Brain microvascular endothelial cell (primary cell): ENCODE measurements at places on chromosomes 13 and 19.

- DNase-seq = peak; percentile 92
Observed at GRCh38 chr19:49593233-49594113, 2.5 kb downstream of the PRR12 start.

- DNase-seq = no peak
Observed at GRCh38 chr19:12996406-12997094, 1.3 kb downstream of the NFIX start.

- no peak for DNase-seq
Observed at GRCh38 chr19:3494559-3494958, 5.9 kb downstream of the DOHH start.

DNA sequence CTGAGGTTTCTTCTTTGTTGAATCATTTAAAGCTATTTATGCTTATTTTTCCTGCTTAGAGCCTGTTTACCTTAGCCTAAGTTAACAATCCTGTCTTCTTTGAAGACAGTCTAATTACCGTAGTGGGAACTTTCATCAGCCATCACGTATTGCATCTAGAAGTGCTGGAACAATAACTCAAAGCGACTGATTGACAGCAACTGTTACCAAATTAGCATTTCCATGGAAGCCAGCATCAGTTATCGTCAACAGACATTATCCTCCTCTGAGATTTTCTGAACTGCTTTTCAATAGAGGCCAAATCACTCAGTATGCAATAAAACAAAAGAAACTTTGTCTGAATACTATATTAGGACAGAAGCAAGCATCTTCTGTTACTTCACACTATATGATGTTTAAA is 433.3 kb upstream of the SLITRK1 start:
- DNase-seq = no peak

GRCh38 chr19:52336791-52337381 is 843 bp downstream of the ZNF610 start:
- no peak for DNase-seq

GRCh38 chr13:33205224-33205623 is 80.3 kb downstream of the STARD13 start:
- DNase-seq = no peak

DNA sequence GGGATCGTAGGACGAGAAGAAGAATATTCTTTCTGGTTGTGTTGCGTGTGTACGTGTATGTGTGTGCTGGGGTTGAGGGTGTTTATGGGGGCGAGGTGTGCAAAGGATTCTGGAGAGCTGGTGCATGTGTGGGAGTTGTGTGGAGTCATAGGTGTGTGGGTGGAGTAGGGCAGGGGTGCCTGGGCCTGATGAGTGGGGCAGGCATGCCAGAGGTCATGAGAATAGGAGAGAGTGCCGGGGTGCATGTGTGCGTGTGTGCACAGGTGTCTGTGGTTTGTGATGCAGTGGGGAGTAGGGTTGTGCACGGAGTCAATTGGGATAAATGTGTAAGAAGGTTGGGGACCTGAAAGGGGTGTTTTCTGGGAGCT is 649 bp downstream of the TMEM91 start:
- DNase-seq = no peak

GRCh38 chr13:44013758-44014291 is 134.1 kb downstream of the LACC1 start:
- DNase-seq = peak; percentile 43

GRCh38 chr19:48718711-48719231 is 754 bp downstream of the MAMSTR start:
- DNase-seq = no peak

- DNase-seq = no peak
Observed at GRCh38 chr19:8220481-8220880, 11.3 kb downstream of the CERS4 start.

DNA sequence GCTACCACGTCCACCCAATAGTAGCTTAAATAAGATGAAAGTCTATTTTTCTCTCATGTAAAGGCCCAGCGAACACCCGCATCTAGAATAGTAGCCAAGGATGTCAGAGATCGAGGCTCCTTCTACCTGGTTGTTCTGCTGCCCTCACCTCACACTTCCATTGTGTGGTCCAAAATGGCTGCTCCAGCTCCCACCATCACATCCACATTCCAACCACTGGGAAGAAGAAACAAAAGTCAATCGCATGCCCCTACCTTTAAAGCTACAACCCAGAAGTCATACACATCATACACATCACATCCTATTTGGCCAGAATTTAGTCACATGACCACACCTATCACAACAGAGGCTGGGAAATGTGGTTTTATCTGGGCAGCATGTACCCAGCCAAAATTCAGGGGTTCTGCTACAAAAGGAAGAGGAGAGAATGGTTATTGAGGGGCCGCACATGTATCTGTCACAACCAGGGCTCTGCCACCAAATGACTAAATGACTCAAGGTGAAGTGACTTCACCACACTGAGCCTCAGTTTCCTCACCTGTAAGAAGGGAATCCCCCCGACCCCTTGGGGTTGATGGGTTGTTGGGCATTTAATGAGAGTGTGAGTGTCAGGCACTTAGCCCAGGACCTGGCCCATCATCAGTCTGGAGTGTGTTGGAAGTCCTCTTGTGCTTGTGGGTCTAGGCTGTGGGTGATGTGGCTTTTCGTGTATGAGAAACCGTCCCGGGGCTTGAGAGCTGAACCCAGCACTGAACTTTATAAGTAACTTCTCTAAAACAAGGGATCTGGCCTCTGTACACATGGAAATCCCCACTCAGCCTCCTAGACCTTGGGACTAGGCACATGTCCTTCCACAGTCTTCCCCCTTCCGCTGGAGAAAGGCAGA is 10.2 kb upstream of the CBLC start:
- DNase-seq = no peak

- DNase-seq = no peak
Observed at GRCh38 chr13:48843630-48844380, 131.9 kb upstream of the FNDC3A start.

DNA sequence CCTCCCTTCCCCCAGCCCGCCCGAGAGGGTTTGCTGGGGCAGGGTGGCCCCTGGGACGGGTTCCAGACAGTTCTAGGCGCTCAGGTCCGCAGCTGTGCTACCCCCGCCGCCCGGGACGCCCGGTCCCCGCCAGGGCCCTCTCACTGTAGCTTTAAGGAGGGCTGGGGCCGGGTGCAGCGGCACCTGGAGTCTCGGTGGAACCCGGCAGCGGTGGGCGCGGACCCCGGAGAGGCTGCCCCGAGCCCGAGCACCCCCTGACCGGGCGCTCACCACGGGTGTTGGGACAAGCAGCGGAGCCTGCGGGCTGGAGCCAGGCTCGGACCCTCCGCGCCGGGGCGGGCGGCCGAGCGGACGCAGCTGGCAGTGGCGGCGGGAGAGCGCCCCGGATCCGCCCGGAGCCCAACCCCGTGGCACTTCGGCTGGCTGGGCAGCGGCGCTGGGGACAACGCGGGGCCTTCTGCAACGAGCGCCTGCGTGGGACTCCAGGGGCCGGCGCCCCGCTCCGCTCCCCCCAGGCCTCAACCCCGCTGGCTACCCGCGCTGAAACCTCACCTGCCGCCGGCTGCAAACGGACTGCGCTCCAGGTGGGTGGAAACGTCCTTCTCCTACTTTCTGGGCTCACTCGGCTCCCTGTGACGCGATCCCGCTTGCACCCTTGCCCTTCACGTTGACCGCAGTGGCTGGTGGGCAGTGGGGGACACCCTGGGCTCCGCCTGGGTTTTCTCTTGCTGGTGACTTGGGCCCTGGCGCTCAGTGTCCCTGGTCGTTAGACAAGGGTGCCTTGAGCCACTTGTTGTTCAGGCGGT is 81.1 kb downstream of the ZNF429 start:
- DNase-seq = no peak

DNA sequence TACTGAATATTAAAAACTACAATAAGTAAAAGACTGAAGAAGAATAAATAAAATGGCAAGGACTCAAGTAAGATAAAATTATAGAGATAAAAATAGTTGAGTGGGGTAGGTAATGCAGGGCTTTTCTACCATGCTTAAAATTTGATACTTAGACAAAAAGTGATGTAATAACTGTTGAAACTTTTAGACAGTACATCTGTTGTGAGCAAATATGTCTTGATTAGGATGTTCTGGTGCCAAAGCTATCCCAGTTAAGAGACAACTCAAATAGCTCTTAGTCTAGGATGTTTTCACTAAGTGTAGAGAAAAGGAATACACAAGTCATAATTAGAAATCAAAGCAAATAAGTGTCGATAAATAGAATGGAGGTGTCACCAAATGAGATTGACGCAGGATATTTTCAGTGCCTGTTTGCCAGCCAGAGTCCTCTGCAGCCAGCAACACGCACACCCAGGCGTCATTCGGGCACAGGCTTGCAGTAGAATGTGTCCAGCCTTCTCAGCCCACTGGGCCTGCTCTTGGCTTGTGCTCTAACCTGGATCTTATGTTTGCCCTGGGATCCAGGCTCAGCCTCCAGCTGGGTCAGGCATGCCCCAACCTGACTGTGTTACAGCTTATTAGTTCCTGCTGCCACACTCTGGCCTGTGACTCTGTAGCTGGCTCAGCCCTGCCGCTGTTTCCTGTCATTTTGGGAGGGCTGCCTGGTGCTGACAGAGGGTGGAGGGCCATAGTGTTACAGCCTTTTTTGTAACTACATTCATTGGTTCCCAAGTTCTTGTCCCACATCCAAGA is 766.2 kb downstream of the PCDH17 start:
- DNase-seq = no peak

- DNase-seq = no peak
Observed at GRCh38 chr19:19151418-19151817, 13.1 kb upstream of the TMEM161A start.

DNA sequence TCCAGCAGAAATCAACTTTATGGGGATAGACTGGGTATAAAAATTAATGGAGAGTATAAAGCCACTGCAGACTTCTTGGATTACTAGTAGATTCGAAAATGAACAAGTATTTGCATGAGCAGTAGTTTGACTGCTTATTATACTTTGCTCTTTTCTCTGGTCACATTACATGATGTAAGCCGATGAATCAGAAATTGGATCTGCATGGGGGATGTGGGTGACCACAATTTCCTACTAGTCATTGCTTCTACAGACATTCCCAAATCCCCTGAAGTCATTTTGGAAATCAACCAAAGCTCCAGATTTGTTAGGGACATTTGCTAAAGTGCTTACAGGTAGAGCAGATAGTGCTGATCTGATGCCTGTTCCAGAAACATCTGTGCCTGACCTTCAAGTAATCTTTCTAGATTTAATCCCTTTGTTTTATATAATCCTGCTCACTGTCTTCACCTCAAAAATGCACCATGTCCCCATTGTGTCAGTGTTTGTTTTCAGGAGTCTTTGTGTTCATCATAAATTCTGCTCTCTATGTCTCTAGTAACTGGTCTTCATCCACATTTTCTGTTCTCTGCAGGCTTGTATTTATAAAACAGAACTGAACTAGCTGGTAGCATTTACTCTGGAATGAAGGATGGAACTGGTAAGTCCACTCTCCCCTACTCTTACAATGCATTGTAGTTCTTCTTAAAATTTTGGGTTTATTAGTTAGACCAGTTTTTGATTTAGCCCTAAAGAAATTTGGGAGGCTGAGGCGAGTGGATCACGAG is 201.5 kb upstream of the CSNK1A1L start:
- peak; percentile 95 for DNase-seq

DNA sequence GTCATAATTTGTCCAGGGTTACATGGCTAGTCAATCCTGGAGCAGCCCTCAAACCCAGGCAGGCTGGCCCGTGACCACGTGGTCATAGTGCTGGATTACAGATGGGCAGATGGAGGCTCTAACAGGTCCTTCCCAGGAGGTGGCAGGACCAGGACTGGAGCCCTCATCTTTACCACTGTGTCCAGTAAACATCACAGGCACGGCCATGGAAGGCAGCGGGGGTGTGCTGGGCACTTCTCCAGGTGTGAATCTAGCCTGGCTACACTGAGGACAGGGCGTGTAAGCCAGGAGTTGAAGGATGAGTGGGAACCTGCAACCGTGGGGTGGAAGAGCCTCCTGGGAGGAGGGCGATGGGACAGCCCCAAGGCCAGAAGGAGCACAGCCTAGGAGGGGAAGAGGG is 6.1 kb downstream of the CIC start:
- DNase-seq = no peak

- DNase-seq = no peak
Observed at GRCh38 chr13:41577436-41577835, 120.1 kb downstream of the RGCC start.
